ENCODE measurements at places on chromosomes 12 and 14.

DNA sequence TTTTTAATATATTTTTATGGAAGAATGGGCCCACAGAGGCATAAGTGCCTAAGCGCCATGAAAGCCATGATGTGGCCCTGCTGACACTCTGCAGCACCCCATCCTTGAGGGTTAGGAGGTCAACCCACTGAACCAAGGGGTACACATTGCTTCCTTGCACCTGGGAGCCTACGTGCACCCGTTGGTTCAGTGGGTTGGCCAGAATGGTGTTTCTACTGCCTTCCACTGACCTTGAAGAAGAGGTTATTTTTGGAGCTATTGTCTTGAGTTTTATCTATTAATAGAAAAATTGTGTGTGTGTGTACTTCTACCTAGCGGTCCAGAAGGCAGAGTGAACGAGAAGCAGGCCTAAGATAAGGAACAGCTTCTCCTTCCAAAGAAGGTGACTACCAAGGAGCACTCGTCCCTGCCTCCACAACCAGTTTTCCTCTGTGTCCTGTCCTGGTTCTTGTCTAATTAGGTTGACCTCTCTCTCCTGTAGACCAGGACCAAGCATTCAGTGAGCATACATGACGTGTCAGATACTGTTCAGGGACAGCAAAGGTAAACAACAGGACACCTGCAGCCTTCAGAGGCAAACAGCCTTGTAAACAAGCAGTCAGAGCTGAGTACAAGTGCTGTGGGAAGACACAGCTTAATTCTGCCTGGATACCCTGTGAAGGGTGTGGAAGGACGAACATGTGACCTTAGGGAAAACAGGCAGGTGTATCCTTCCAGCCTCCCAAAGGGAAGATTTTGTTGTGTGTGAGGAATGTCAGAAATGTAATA is 30.4 kb upstream of the PLEK2 start:
- DNase-seq = no peak

DNA sequence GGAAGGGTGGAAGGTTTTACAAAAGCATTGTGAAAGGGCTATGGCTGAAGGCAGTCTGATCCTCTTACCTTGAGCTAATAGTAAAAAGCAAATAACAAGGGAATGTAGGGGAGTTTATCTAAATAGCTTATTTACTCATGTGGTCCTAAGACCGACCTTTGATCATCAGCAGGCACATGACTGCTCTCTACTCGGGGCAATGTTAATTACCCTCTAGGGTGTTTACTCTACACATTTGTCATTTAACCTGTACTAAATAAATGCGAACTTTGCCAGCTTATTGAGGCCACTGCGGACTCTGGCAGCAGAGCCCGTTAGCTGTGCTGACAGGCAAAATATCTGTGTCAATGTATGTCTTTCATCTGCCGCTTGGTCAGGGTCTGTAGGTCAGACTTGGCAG is 768.3 kb upstream of the ATXN7L3B start:
- DNase-seq = no peak

DNA sequence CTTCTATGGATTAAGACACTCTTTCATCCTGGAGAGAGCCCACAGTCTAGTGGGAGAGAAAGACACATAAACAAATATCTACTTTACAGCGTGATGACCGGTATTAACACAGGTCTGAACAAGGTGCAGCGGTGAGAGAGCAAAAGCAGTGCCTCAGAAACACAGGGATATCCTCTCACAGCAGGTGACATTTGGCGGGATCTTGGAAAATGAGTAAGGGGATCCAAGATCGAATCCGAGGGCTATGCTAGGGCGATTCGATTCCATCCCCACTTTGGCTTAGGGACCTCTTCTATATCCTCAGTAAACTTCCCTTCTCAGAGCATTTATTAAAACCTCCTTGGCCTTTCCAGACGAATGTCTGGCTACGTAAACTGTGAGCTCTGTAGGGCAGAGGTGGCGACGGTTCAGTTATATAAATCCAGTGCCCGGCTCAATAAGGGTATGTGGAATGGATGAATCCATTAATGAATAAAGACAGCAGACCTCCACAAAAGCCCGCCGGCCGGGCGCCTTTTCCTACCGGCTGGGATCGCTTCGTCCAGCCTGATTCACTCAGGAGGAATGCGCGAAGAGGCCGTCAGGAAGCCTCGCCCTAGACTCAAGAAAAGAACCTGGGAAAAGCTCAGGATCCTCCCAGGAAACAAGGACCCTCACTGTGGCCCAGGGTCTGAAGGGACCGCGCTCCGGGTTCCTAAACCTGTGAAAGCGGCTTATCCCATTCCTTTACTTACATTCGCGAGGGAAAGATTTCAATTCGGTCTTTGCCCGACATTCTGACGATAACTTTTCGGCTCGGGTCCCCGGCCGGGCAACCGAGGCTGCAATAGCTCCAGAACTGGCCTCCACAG is 455 bp downstream of the ATP6V1D start:
- peak; percentile 23 for DNase-seq

DNA sequence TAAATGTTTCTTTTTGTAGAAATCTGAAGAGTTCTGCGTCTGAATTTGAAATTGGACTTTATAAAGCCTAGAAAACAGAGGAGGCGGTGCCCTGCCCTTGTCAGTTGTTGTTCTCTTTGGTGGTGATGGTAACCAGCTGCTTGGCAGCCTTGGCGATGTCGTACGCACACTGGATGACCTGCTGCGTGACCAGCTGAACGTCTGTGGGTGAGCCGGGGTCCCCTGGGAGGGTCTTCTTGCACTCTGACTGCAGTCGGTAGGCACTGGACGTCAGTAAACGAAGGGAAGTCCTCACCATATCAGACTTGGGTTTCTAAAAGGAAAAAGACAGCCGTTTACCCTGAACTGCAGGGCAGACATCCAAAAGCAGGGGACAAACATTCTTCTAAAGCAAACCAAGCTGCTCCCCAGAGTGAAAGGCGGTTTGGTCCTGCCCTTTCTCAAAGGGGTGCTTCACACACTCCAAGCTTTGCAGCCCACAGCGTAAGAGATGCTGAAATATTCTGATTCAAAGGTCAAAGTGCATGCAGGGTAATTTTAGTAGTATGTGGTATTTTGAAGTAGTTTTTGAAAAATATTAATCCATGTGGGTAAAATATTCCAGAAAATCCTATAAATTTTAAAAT is 32.9 kb downstream of the TCHP start:
- no peak for DNase-seq

GRCh38 chr12:119835068-119835467 is 42.1 kb downstream of the CIT start:
- no peak for DNase-seq
